ENCODE measurements at places on chromosomes 4 and X. TPM values are rescaled to one million over a fixed set of nuclear protein-coding genes. Genes with fewer than 3 reads are reported as not detected.
A peak's percentile ranks its signal among the peaks of the same experiment; 100 is the strongest.

The DLG3 gene
- 24.0 TPM for total RNA-seq

The SLC9B2 gene
- total RNA-seq = 40.9 TPM

DNA sequence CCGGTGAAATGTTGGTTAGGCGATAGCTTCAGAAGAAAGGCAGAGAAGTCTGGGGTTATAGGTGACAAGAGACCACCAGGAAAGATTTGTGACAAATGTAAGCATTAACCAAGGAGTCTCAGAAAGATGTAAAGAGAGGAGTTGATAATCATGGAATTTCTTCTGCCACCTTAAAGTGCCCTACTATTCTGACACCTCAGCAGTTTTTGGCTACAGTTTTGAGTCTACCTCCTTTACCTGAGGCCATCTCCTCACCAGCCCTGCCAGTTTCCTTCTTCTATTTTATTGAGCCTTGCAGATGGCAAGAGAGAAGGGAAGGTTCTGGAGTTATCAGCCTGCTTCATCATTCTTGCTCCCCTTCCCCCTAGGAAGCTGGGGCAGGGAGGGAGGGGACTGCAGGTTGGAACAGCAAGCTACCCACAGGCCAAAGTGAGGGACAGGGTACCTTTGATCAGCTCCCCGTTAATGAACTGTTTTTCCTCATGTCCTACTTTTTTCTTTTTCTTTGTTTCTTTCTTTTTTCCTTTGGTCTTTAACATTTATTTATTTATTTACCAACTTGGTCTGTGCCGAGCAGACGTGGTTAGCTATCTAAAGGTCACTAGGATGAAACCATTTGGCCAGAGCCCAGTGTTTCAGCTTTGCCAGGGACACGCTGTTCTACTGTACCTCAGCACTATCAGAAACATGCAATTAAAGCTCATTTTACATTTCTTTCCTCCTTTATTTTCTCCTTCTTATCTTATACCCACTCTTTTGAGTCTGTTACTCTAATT lies 438.7 kb upstream of the AR start:
- no peak for DNase-seq

The ABCB7 gene
- 66.5 TPM for total RNA-seq

The DDX53 gene
- not detected for total RNA-seq

DNA sequence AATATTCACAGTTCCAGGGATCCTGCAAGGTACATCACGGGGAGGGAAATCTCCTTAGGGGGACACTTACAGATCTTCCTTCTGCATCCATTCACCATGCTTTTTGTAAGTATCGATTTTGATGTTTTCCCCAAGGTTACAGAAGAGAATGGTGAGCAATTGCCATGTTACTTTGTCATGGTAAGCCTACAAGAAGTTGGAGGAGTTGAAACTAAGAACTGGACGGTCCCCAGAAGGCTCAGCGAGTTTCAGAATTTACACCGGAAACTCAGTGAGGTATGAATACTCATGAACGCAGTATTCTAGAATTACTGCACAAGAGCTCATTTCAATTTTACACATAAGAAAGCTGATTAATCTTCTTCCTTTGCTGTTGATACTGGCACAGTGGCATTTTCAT lies 53.9 kb downstream of the LRP2BP start:
- DNase-seq = no peak

DNA sequence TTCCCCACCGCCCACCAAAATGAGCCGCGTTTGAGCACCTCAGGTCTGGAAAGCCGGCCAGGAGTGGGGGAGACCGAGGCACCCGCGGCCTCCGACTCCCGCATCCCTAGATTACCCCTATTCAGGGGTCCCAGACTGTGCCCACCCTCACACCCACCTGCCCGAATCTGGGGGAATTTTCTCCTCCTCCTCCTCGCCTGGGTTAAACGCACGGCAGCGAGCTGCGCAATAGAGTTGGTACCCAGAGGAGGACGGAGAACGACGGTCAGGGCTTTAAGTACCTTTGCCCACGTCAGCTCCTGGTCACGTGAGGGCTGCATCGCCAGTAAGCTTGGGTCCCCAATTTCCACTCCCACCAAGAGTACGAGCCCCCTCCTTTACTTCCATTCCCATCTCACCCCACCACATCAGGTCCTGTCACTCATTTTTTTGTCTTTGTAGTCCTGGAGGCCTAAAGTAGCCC lies at the start of gene ARMCX2:
TSS of gene ARMCX2 (minus strand) at position 250 of the 463 bp plus-strand sequence. CDS start 2,262 bp downstream, outside the sequence.
- peak; percentile 86 for DNase-seq

The DCX gene
- 0.36 TPM for total RNA-seq

The MAP3K15 gene
- total RNA-seq = not detected

The CCSER1 gene
- 1.8 TPM for total RNA-seq

DNA sequence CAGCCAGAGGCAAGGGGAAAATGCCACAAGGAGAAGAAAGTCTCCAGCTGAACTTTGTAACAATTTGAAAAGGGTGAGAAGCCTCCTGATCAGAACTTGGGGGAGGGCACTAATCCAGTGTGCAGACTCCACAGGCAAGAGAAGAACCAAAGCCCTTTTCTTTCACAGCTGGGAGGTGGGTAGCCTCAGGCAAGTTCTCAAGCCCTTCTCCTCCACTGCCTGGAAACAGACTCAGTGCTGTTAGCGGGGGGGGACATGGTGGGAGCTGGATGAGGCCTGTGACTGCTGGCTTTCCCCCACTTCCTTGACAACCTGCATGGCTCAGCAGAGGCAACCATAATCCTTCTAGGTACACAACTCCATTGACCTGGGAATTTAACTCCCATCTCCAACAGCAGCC lies 92.5 kb downstream of the LHFPL1 start:
- DNase-seq = no peak
